Activated CD4-positive, alpha-beta T cell treated with anti-CD3 and anti-CD28 coated beads, Interleukin-2, amount 10 ng/mL, durations not matched to agents 24 days and 14 days (primary cell): ENCODE measurements at places on chromosomes 6 and 20. TPM values are rescaled to one million over a fixed set of nuclear protein-coding genes. Genes with fewer than 3 reads are reported as not detected.
A peak's percentile ranks its signal among the peaks of the same experiment; 100 is the strongest.

DNA sequence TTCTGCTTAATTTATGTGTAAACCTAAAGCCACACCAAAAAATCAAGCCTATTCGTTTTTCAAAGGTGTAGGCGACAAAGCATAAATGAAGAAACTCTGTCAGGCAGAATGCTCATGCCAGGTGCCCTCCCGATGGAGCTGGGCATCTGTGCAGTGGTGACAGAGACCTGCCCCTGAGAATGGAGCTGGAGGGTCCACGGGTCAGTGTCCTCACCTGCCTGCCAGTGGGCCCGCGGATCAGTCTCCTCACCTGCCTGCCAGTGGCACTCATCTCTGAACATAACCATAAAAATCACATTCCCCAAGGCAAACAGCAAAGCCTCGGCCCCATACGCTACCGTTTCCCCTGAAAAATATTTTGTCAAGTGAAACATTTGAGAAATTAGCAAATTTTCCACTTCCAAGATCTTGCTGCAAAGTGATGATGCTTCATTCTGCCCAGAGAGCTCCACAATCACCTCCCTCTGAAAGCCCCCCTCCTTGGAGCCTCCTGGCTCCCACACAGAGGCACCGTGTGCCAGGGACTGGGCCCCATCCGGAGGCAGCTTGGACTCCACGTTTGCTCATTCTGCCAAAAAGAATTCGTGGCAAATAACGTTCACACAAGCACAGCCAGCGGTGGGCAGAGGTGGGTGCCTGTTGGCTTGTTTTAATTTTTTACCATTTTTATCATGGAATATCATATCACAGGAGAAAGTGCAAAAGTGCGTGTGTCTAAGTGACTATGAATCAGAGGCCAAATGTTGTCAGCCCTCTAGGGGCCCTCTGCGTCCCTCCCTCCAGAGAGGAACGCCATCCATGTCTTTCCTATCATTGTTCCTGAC lies 88.8 kb downstream of the YTHDF1 start:
- DNase-seq, result no peak

DNA sequence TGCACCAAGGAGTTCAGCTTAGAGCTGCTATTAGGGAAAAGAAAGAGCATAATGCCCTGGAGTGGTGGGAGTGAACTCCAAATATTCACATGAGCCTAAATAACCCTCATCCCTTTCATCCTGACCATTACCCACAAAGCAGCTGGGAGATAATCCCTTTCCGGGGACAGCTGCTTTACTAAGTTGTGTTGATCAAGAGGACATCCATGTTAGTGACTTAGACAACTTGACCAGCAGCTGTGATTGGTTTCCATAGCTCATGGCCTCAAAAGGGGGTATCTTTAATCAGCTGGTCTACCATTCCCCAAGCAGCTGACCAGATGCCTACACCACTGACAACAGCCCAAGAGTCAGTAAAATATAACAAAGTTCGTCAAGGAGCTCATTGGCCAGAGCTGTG lies 75.8 kb upstream of the LY86 start:
- DNase-seq, result no peak

DNA sequence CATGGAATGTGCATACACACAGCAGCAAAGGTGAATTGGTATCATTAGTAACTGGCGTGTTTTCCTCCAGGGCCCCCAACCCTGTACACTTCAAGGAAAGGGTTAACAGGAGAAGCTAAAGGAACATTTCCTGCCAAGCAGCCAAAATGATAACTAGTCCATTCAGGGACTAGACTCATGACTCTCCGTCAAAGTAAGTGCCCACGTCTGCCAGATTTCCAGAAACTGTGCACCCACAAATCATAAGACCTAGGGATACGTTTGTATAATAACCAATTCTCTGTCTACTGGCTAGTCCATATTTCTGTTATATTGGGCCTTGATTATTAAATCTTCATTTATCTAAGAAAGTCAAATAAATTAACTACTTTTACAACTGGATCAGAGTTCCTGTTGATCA lies 76.0 kb upstream of the NHSL1 start:
- no peak for DNase-seq

DNA sequence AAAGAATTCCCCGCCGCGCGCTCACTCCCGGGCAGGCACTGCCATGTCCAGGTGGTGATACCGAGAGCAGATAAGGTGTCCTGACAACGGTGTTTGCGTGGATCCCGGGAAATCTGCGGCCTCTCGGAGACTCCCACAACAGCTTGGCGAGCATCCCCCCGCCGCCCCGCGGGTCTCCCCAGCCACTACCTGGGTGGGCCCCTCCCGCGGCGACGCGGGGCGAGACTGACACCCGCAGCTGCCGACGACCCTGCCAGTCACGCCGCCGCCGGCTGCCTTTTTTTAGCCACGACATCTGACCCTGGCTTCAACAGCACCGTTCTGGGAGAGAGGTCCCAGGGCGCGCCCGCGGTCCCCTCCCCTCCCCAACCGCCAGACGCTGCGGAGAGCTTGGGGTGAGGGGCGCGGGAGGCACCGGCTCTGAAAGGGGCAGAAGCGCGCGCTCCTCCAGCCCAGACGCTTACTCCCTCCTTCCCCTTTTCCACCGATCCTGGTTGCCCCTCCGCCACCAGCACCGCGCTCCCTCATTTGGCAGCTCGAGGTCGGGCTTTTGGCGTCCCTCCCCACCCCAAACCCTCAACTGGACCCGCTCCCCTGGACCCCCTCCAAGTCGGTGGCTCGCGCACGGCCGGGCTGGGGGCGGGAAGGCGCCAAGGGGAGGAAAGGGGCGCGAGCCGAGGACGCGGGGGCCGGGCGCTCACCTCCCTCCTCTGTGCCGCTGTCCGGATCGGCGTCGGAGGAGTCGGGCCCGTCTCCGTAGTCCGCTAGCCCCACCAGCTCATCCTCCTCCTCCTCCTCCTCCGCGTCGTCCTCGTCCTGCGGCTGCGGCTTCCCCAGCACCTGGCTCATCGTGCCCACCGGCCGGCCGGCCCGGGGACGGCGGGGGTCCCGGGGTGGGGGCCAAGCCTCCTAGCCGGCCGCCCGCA lies 665 bp downstream of the RRAGD start:
- DNase-seq, result peak; percentile 80

The GPX5 gene
- not detected in 2 replicates for total RNA-seq

The KIF13A gene
- total RNA-seq, result not detected in 2 replicates

The RSPH3 gene
- total RNA-seq, result 4.7 and 5.1 TPM in 2 replicates

The PNLDC1 gene
- total RNA-seq, result 0.40 and 0.97 TPM in 2 replicates

The EFCAB8 gene
- 0.33 and 0.54 TPM in 2 replicates for total RNA-seq
